ENCODE measurements at places on chromosomes 1 and 21. TPM values are rescaled to one million over a fixed set of nuclear protein-coding genes. Genes with fewer than 3 reads are reported as not detected.

- no peak for DNase-seq
Observed at GRCh38 chr1:41917835-41918449, 780 bp downstream of the HIVEP3 start.

- DNase-seq = peak; percentile 97
Observed at GRCh38 chr1:16155537-16156410, at the start of gene EPHA2. Gene EPHA2, minus strand, starts transcription at chr1:16156069. Its CDS starts 137 bp downstream, at chr1:16155932.

DNA sequence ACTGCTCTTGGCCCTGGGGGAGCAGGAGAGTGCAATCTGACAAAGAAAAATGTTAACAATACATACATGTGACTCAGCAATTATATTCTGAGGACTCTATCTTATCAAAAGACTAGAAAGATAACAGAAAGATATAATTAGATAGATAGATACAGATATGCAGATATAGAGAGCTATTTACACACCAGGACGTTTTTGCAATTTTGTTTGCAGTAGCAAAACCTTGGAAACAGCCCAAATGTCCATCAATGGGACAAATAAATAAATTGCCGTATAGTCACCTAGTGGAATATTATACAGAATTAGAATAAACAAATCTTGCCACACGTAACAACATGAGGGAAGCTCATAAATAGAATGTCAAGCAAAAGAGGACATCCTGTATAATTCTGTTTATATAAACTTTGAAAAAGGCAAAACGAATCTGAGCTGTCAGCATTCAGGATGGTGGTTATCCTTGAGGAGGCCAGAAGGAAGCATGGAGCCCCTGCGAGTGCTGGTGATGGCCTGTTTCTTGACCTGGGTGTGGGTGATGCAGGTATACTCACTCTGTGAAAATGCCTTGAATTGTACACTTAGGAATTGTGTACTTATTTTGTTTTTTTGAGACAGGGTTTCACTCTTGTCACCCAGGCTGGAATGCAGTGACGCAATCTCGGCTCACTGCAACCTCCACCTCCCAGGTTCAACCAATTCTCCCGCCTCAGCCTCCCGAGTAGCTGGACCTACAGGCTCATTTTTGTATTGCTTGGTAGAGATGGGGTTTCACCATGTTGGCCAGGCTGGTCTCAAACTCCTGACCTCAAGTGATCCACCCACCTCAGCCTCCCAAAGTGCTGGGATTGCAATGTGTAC is 12.8 kb upstream of the TRIM63 start:
- DNase-seq = no peak

DNA sequence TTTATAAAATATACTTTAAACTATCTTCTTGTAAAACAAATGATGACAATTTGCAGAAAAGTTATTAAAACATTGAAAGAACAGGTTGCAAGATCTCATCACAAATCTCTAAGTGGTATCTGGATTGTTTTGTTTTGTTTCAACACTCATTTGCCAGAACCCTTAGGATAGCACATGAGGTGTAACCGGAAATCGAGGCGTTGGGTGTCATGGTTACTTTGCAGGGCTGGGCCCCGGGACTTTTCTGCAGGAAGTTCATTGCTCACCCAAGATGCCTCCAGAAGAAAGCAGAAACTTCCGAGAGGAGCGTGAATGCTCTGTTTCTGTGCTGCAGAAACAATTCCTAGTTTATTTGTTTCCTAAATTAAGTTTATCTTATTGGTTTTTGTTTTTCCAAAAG is 2.5 kb downstream of the DISC1 start:
- DNase-seq = no peak

Gene COL16A1
- 188 TPM for total RNA-seq

Gene ABCG1
- total RNA-seq = 18.7 TPM

Gene OR2W3
- total RNA-seq = 0.42 TPM

Gene TFF1
- not detected for total RNA-seq
